ENCODE measurements at places on chromosomes 1 and 21.
A peak's percentile ranks its signal among the peaks of the same experiment; 100 is the strongest.

- DNase-seq = no peak
These were observed 317.2 kb downstream of the LTN1 start for GRCh38 chr21:28675331-28676041.

GRCh38 chr1:77678660-77679610 lies 3.5 kb downstream of the ZZZ3 start:
- no peak for DNase-seq

- DNase-seq = no peak
These were observed 132.5 kb downstream of the FAF1 start for GRCh38 chr1:50827546-50827945.

GRCh38 chr1:7104339-7104738 lies 319.1 kb downstream of the CAMTA1 start:
- no peak for DNase-seq

GRCh38 chr1:38958967-38959366 lies 17.3 kb upstream of the RHBDL2 start:
- no peak for DNase-seq

DNA sequence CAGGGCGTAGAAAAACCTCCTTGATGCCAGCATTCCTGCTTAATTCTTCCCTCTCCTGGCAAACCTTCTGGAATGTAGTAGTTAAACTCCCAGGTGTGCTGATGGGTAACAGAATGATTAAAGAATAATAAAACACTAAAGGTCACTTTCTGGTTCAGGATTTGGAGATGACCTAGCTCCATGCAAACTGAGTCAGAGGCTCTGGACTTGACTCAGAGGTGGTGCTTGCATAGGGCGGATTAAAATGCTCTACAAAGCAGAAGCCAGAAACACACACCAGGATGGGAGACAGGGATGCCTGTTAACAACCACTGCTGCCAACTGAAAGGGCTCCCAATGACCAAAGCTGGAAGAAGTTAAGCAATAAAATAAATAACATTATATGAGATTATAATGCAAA lies 41.5 kb downstream of the KRTAP19-8 start:
- DNase-seq = no peak

DNA sequence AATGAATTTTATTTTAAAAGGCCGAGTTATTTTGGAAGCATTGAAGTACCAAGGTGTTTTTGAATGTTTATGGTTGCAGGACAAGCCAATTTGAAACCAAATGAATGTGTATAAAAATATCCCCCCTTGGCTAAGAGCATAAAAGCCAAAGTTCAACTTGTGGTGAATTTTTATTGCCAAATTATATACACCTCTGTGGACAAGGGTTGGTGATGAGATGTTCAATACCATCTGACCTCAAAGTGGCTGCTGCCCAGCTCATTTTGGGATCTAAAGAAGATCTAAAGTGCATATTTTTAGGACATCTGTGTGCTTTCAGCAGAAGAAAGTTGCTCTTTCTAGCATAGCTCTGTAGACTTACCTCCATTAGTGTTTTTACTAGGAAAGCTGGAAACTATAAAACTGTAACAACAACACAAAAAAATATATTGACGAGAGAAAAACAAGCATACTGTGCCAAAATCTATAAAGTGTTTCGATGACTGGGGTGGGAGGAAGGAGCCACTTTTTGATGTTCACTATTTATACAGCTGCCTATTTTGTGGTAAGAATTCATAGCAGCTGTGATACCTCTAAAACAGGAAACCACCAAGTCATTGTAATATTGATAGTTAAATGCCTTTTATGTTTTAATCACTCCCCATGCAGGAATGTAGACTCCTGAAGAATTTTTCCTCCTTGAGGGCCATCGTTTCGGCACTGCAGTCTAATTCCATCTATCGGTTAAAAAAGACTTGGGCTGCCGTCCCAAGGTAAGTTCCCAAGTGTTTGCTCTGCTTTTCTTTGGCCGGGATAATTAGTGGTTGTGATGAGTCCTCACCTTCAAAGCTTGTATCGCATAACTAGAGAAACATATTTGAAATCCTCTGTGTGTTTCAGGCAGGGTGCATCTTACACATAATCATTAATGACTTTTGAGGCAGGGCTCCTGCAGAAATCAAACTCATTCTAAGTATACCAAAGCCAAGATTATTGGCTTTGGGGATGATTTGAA lies 83.2 kb downstream of the RGL1 start:
- DNase-seq = no peak

DNA sequence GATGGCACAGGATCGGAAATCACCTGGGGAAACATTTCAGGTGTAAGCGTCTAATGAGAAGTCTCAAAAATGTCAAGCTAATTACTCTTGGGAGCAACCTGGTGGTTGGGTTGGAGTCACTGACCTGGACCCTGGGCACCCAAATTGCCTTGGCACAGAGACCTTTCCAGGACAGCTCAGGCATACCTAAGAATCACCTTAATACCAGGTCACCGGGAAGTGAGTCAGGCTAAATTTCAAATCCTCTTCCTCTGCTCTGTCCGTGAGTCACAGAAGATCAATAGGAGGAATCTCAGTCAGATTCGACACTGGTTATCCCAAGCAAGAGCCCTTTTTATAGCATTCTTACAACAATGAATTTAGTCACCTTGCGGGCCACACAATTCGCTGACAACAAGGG lies 179.6 kb upstream of the CAMK1G start:
- no peak for DNase-seq

DNA sequence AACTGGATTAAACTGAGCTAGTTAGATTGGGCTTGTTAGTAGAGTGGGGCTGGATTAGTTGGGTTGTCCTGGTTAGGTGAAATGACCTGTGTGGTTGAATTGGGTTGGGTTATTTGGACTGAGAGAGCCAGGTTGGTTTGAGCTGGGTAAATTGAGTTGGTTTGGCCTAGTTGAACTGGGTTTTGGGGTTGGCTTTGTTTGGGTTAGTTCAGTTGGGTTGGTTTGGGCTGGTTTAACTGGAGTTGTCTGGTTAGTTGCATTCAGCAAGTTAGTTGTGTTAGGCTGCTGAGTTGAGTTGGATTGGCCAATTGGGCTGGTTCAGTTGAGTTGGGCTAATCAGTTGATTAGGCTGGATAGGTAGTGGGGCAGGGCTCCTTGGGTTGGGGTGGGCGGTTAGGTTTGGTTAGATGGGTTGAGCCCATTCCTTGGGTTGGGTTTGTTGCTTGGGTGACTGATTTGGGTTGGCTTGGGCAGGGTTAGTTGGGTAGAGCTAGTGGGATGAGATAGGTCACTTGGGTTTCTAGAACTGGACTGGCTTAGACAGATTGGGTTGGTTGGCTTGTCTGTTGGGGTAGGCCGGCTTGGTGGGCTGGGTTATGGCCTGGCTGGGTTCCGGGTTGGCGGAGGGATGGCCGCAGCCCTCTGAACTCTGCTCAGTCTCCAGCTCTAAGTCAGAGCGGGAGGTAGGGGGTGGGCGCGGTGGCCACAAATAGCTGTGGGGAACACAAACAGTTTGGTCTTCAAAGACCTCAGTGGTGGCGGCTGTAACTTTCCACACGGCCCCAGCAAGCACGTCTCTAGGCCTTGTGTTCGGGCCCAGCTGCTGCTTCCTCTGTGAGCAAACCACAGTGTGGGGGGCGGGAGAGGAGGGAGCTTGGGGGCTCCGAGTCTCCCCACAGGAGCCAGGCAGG lies 67.2 kb upstream of the RUNX3 start:
- no peak for DNase-seq

DNA sequence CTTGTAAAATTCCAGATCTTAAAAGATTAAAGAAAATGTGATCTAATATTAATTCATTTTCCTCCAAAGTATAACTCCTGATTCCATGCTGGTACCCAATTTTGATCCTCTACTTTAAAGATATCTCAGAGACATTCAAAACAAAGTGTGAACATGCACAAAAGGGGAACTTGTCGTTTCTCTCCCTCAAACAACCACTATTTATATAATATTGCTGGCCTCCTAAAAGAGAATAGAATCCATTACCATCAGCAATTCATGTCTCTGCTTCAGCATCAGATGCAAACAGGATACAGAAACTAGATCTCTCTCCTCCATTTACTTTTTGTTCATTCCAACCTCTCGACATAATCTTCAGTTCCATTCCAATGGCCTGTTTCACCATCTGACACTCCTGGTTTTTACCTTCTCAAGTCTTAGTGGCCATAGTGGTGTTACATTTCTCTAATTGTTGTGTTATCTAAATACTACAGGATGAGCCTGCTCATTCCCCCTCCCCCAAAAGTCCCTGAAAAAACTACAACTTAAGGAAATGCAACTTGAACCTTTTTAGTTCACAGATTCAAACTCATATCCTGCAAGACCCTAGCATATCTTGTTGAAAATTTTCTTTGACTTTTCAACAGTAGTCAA lies 4.1 kb downstream of the NRIP1 start:
- DNase-seq = no peak

DNA sequence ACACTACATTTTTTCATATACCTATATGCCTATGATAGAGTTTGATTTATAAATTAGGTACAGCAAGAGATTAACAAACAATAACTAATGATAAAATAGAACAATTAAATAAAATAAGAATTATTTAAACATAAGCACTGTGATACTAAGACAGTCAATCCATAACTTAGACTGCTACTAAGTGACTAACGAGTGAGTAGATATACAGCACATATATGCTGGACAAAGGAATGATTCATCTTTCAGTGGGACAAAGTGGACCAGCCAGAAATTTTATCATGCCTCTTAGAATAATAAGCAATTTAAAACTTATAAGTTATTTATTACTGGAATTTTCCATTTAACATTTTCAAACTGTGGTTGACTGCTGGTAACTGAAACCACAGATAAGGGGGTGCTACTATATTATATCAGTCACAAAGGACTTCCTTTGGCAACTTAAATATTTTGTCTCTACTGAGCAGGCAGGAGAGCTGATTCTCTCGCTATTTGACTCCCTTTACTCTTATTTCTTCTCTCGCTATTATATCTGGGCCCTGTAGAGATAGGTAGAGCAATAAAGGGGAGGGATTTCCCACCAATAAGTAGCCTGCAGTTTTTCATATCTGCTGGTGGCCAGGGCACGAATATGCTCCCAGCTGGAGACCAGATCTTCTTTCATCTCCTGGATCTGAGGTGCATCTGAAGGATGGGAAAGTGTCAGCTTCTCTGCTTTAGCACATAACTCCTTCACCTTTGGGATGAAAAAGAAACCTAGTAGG lies 10.8 kb downstream of the SPTA1 start:
- no peak for DNase-seq

- no peak for DNase-seq
These were observed 1693.4 kb downstream of the NCAM2 start for GRCh38 chr21:22691658-22692057.

GRCh38 chr1:37001703-37002102 lies 32.6 kb downstream of the GRIK3 start:
- no peak for DNase-seq

- DNase-seq = no peak
These were observed 308.8 kb downstream of the HHIPL2 start for GRCh38 chr1:222239130-222239529.

GRCh38 chr1:53584777-53585107 lies 125.5 kb downstream of the DMRTB1 start:
- DNase-seq = no peak

DNA sequence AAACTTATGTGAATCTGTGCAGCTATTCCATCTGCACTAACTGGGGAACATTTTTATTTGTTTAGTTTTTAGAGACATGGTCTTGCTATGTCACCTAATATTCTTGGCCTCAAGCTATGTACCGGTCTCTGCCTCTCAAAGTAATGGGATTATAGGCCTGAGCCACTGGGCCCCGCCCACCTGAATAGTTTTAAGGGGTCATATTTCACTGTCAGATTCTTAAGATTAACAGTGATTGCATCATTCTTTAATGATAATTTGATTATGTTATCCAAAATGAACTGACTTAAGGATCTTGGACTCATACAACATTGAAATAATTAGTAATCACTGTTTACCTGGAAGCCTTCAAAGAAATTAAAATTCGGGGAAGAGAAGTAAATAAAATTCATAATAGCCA lies 12.6 kb upstream of the KLF18 start:
- no peak for DNase-seq

- DNase-seq = no peak
These were observed 389.7 kb downstream of the NCAM2 start for GRCh38 chr21:21387916-21388315.

- no peak for DNase-seq
These were observed 19.7 kb downstream of the SLC2A1 start for GRCh38 chr1:42938645-42939615.

GRCh38 chr1:6121651-6122370 lies 58.3 kb downstream of the CHD5 start:
- DNase-seq = no peak

DNA sequence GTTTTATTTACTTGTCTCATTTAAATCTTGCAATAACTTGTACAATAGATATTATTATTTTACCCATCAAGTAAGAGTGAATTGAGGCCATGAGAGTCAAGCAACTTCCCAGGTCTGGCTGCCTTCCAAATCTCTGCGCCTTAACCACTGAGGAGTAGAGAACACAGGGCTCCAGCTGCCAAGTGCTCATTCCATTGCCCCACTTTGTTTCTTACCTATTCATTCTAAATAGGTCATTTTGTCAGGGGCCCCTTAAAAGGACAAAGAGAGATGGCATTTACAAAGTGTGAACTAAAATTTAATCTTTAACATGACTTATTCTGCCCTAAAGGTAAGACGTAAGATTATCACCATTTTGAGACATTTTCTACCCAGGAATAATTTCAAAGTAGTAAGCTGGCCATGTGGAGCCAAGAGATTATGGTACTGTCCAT lies 3.5 kb downstream of the PPP1R15B start:
- DNase-seq = peak; percentile 87

- no peak for DNase-seq
These were observed 712.1 kb upstream of the CXADR start for GRCh38 chr21:16800536-16801275.

GRCh38 chr21:44360159-44360558 lies 6.7 kb downstream of the TRPM2 start:
- no peak for DNase-seq

GRCh38 chr1:222971146-222971545 lies 156.3 kb downstream of the DISP1 start:
- no peak for DNase-seq

DNA sequence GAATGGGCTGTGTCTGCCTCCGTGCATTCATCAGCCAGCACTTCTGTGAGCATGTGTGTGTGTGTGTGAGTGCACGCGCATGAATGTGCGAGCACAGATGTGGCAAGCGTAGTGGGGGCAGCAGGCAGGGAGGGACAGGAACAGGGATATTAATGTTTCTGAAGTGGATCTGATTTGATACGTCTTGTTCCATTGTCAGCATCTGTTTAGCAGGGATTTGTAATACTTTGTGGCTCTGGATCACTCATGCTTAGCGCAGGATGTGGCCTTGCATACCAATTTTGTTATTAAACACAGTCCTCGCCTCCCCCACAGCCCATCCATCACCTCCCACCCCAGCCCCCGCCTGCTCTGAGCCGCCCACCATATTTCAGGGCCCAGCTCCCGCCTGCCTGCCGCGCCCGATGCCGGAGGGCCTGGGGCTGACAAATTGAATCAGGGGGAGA lies 52.4 kb downstream of the TMEM53 start:
- DNase-seq = no peak

DNA sequence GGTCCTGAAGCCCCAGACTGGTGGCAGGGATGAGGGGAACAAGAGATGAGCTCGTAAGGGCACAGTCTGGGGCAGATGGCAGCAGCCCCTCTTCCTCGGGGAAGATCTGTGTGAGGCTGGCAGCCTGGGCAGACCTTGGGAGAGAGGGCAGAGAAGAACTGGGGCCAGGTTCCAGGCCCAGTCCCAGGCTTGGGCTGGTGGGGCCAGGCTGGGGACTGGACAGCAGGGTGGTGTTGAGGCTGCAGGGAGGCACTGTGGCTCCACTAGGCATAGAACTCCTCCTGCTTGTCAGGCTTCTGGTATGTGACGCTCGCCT lies 35.7 kb downstream of the SDC3 start:
- DNase-seq = no peak

All from G401 (cell line).